ENCODE measurements at places on chromosomes 12 and 14. TPM values are rescaled to one million over a fixed set of nuclear protein-coding genes. Genes with fewer than 3 reads are reported as not detected.

ASCL1 gene
- 5.1 TPM for total RNA-seq

ZFYVE26 gene
- 24.3 TPM for total RNA-seq

GRCh38 chr12:100043631-100044030 lies 58.9 kb upstream of the ANKS1B start:
- H3K27me3 ChIP-seq = no peaks in the 10 kb centered on the region
- H3K27ac ChIP-seq = peak overlapping the region; percentile 57
- H3K36me3 ChIP-seq = peaks cover 28% of the 10 kb centered on the region
- DNase-seq = no peak

DNA sequence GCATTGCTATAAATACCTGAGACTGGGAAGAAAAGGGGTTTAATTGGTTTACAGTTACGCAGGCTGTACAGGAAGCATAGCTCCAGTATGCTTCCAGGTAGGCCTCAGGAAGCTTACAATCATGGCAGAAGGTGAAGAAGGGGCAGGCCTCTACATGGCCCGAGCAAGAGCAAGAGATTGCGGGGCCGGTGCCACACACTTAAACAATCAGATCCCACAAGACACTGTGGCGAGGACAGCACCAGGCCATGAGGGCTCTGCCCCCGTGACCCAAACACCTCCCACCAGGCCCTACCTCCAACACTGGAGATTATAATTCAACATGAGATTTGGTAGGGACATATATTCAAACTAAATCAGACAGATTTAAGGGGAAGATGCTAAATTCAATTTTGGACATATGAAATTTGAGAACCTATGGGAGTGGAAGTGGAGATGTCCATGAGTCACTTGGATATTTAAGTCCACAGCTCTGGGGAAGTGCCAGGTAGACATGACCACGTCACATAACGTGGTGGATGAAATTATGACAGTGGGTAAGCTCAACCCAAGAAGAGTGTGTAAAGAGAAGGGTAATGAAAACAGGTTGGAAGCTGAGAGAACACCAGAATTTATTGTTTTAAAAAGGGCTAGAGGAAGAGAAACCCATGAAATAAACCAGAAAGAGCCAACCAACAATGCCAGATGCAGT lies 1.5 kb upstream of the LTA4H start:
- no peak overlapping the region for H3K4me3 ChIP-seq
- H3K27me3 ChIP-seq = no peaks in the 10 kb centered on the region
- no peak for DNase-seq
- peaks cover 4% of the 10 kb centered on the region for H3K4me1 ChIP-seq

GRCh38 chr12:19834592-19834991 lies 395.3 kb downstream of the AEBP2 start:
- no peaks in the 10 kb centered on the region for H3K36me3 ChIP-seq
- no peak for DNase-seq
- H3K27me3 ChIP-seq = no peaks in the 10 kb centered on the region
- H3K4me3 ChIP-seq = no peak overlapping the region
- no peaks in the 10 kb centered on the region for H3K4me1 ChIP-seq

PTPRQ gene
- total RNA-seq = not detected

DNA sequence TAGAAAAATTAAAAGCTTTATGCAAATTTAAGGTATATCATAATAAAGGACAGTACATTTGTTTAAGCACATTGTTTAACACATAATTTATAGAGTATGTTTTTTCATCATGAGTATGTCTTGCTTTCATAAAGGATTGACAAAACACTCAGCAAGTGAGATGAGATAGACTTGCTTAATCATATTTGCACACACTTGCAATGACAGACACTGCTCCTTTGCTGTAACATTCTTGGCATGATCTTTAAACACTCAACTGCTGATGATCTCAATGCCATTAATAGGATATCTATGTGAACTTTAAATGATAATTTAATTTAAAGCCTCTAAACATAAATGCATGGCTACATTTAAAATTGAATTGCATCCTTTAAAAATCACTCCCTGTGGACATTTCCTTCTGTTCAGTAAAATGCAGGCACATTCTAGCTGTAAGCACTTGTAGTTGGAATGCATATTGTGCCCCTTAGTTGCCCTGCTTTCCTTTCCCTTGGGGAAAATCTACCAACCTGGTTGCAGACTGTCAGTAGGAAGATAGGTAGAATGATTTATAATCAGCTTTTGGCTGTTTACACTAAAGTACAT lies 979.0 kb downstream of the TMTC2 start:
- no peaks in the 10 kb centered on the region for H3K27me3 ChIP-seq
- H3K4me3 ChIP-seq = no peak overlapping the region
- H3K36me3 ChIP-seq = no peaks in the 10 kb centered on the region
- no peaks in the 10 kb centered on the region for H3K4me1 ChIP-seq

- H3K27me3 ChIP-seq = no peaks in the 10 kb centered on the region
- H3K36me3 ChIP-seq = no peaks in the 10 kb centered on the region
- H3K4me3 ChIP-seq = no peak overlapping the region
- DNase-seq = no peak
- peaks cover 19% of the 10 kb centered on the region for H3K4me1 ChIP-seq
Observed at GRCh38 chr12:128449146-128449894, 182.3 kb downstream of the TMEM132C start.

DNA sequence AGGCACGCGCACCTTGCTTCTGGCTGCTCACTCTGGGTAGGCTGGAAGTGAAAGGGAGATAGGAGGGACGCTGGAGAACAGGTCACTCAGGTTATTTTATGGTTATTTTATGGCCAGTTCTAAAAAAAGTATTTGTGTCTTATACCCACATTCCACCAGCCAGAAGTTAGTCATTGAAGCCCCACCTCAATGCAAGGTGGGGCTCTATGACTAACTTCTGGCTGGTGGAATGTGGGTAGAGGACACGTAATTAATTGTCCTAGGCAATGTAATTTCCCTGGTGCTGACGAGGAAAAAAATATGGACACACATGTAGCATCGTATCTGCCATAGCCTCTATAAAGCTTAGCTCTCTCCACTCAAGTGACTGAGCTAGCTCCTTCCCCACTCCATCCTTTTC lies 104.9 kb downstream of the PDZRN4 start:
- no peak overlapping the region for H3K4me3 ChIP-seq
- no peak for DNase-seq
- H3K36me3 ChIP-seq = peaks cover 4% of the 10 kb centered on the region
- H3K27me3 ChIP-seq = no peaks in the 10 kb centered on the region
- peaks cover 31% of the 10 kb centered on the region for H3K4me1 ChIP-seq
- H3K27ac ChIP-seq = no peak overlapping the region

DNA sequence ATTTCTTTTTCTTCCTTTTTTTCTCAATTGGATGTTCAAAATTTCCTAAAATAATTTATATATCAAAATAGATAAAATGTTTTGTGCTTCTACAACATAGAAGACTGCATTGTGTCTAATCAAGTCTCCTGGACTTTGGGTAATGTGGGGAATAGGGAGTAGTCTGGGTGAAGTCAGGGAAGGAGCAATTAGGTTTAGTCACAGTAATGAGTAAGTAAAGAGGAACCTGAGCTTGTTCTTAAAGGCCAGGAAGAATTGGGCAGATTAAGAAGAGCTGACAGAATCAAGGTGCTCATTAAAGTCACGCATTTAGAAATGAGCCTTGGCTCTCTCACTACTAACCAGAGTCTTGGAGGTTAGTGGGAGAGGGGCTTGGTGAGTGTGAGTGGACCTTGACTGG lies 233.3 kb upstream of the SSTR1 start:
- H3K36me3 ChIP-seq = no peaks in the 10 kb centered on the region
- DNase-seq = no peak
- no peak overlapping the region for H3K4me3 ChIP-seq
- peaks cover 10% of the 10 kb centered on the region for H3K4me1 ChIP-seq
- peaks cover 3% of the 10 kb centered on the region for H3K27me3 ChIP-seq

GRCh38 chr12:116709768-116710167 lies 28.1 kb downstream of the SPRING1 start:
- H3K4me1 ChIP-seq = peaks cover 46% of the 10 kb centered on the region
- no peak overlapping the region for H3K27ac ChIP-seq
- H3K27me3 ChIP-seq = peaks cover 20% of the 10 kb centered on the region
- no peak for DNase-seq

DNA sequence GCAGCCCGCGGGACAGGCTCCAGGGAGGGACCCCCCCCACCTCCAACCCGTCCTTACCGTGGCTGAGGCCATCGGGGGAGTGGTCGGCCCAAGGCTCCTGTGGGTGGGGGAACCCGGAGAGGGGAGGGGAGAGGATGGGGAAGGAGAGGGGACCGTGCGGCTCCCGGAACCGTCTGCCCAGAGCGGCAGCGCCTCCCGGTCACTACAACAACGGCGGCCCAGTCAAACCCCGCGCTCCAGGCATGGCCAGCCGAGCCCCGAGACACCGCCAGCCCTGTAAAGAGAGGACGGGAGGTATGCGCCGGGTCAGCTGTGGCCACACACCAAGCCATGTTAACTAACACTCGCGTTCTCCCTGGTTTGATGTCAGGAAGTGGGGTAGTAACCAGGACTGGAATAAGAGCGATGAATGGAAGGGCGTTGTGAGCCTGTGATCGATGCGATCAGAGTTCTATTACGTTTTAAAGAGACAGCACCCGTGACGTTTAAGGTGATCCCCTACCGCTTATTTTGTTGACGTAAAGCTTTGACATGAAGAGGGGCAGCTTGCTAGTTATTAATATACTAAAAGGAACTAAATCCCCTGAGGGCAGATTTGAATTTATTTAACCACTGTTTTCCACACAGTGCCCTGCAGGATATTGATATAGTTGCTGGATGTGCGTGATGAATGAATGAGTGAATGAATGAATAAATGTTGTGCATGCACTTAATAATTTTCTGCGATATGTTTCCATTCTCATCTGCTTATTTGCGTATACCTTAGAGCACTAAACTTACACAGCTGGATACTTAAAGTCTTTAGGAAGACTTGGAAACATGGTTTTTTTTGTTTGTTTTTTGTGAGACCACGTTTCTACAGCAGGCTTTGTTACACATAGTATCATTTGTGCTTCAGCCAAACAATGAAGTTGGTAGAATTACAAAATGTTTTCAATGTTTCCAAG lies at the start of gene POC1B:
Gene POC1B, minus strand, starts transcription at position 224 of the 947 bp plus-strand sequence. Its CDS starts 152 bp downstream, at position 72.
- DNase-seq = peak; percentile 69
- H3K4me3 ChIP-seq = peak within 1 kb of the TSS; percentile 97
- peaks cover 8% of the 10 kb centered on the region for H3K36me3 ChIP-seq
- H3K27ac ChIP-seq = peak within 1 kb of the TSS; percentile 99

KRT72 gene
- total RNA-seq = not detected

KLRC1 gene
- total RNA-seq = not detected

B4GALNT3 gene
- total RNA-seq = 2.6 TPM

DNA sequence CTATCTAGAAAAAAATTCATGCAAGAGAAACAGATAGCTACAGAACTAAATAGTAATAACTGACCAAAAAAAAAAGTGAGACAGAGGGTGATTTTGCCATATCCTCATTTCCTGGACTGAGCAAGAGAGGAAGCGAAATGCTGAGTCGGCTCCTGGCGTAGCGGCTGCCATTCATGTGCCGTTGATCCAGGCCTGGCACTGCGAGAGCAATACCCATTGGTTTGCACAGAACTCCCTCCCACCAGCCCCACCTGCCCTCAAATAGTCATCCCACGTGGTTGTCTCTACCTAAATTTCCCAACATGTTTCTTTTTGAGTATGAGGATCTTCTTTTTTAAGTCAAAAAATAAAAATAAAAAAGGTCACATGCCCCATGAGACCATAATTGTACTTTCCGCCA lies 9.4 kb upstream of the WNT5B start:
- H3K27me3 ChIP-seq = no peaks in the 10 kb centered on the region
- peaks cover 16% of the 10 kb centered on the region for H3K4me1 ChIP-seq
- H3K27ac ChIP-seq = no peak overlapping the region
- H3K36me3 ChIP-seq = peaks cover 3% of the 10 kb centered on the region

DNA sequence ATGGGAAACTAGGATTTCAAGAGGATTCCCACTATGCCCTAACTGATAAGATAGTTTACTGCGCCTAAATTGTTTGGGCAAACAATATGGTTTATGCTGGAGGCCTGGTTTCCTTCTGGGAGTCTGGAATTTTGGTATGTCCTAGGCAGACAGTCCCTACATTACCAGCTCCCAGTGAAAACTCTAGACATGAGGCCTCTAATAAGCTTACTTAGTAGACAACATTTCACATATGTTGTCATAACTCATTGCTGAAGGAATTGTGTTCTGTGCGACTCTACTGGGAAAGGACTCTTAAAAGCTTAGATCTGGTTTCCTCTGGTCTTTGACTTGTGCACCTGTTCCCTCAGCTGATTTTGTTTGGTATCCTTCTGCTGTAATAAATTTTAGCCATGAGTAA lies 18.0 kb upstream of the PRPF39 start:
- no peaks in the 10 kb centered on the region for H3K4me1 ChIP-seq
- H3K36me3 ChIP-seq = peaks cover 12% of the 10 kb centered on the region
- H3K27me3 ChIP-seq = no peaks in the 10 kb centered on the region

- no peak overlapping the region for H3K4me3 ChIP-seq
- DNase-seq = no peak
- no peak overlapping the region for H3K27ac ChIP-seq
- no peaks in the 10 kb centered on the region for H3K4me1 ChIP-seq
- no peaks in the 10 kb centered on the region for H3K27me3 ChIP-seq
Observed at GRCh38 chr12:120739031-120739762, 13.6 kb downstream of the ACADS start.

GUCY2C gene
- not detected for total RNA-seq

- H3K27me3 ChIP-seq = no peaks in the 10 kb centered on the region
- no peak overlapping the region for H3K27ac ChIP-seq
- DNase-seq = no peak
- peaks cover 14% of the 10 kb centered on the region for H3K36me3 ChIP-seq
Observed at GRCh38 chr14:73721101-73721821, 7.1 kb upstream of the PNMA1 start.

DNA sequence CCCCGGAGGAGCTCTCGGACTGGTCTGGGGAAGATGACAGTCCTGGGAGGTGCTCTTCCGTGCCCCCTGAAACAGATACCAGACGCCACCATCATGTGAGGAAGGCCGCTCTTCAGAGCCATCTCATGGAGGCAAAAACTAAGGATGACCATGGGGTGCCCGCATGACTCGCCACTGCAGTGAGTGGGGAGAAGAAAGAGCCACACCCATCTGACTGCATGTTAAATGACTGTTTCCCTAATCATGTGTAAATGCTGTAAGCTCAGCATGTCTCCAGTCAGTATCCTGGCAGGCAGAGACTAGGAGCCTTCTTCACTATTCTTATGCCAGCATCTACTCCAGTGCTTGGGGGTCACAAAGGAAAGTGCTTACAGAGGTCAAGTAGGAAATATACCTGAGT lies 4.0 kb downstream of the STON2 start:
- DNase-seq = no peak
- H3K4me1 ChIP-seq = no peaks in the 10 kb centered on the region
- no peak overlapping the region for H3K4me3 ChIP-seq
- peaks cover 8% of the 10 kb centered on the region for H3K36me3 ChIP-seq
- H3K27ac ChIP-seq = no peak overlapping the region

- H3K36me3 ChIP-seq = no peaks in the 10 kb centered on the region
- no peaks in the 10 kb centered on the region for H3K27me3 ChIP-seq
- no peak overlapping the region for H3K4me3 ChIP-seq
- H3K4me1 ChIP-seq = no peaks in the 10 kb centered on the region
- no peak for DNase-seq
Observed at GRCh38 chr12:72369423-72369959, 97.3 kb downstream of the TRHDE start.

DNA sequence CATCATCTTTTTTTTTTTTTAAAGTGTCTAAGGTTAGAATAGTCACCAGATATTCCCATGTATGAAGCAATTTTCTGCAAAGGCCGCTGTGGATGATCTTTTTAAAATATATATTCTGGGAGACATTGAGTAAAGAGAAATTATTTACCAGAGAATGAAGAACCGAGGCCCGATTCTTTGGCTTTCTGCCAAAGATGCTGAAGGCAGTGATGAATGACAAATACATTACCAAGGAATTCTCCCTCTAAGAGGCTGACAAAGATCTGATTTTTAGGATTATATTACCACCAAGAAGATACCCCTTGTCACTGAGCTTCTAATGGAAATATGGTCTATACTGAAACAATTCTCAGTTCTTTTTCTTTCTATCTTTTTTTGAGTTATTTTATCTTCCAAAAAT lies 336.8 kb downstream of the NAV3 start:
- no peaks in the 10 kb centered on the region for H3K4me1 ChIP-seq
- no peak overlapping the region for H3K27ac ChIP-seq
- no peaks in the 10 kb centered on the region for H3K27me3 ChIP-seq
- no peaks in the 10 kb centered on the region for H3K36me3 ChIP-seq

Data from neural crest cell (in vitro differentiated cells).